ENCODE measurements at places on chromosomes 1 and 21. TPM values are rescaled to one million over a fixed set of nuclear protein-coding genes. Genes with fewer than 3 reads are reported as not detected.

Gene FABP3
- 0.36 TPM for total RNA-seq

DNA sequence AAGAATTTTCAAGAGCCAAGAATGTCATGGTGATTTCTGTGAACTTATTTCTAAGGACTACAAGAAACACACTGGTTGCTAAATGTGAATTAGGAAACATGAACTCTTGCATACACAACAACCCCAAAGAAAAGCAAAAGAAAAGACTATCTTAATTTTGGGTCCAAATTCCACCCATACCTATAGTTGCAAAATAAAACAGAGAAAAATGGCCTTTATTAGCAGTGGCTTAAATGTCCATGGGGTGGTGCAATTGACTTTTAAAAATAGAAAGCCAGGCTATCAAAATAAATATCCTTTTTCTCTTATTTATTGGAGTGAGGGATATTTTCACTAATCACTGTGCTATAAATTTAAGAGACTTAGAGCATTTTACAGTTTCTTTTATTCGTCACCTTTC is 80.9 kb upstream of the DPYD start:
- ATAC-seq, result no peak

DNA sequence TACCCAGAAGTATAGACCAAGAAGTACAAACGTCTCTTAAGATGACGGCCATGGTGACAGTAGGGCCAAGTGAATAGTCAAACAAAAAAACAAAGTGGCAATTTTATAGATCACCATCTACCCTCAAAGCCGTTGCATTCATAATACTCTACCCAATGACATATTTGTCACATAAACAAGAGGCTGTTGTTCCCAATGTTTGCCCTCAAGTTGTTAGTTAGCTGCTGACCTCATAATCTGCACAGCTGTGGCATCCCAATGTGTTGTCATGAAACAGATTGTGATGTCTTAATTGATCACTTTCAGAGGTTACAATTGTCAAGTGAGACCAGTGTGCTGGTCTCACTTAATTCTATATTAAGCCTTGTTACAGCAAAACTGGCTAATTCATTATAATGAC is 333.8 kb downstream of the ST6GALNAC3 start:
- ATAC-seq, result no peak

DNA sequence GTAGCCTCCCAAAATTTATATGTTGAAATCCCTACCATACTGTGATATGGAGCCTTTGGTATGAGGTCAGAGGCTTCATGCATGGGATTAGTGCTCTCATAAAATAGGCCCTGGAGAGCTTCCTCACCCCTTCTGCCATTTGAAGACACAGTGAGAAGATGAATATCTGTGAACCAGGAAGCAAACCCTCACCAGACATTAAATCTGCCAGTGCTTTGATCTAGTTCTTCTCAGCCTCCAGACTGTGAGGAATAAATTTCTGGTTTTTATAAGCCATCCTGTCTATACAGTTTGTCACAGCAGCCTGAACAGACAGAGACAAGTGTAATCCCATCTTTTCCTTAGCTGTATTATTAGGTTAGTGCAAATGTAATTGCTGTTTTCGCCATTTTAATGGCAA is 88.4 kb downstream of the OLFML2B start:
- ATAC-seq, result no peak

- ATAC-seq, result no peak
Observed at GRCh38 chr21:44612029-44612486, at the start of gene KRTAP10-8. TSS of gene KRTAP10-8 (plus strand) at chr21:44612079. CDS start at chr21:44612101, 22 bp downstream.

Gene MMP23B
- 0.92 TPM for total RNA-seq

Gene SPATA6
- 5.5 TPM for total RNA-seq
